Mucosa of gallbladder (tissue), 1 donor: ENCODE measurements at places on chromosomes 5 and 9. TPM values are rescaled to one million over a fixed set of nuclear protein-coding genes. Genes with fewer than 3 reads are reported as not detected.

Gene PCDHGA7
- 4.5 TPM for total RNA-seq

Gene CCNJL
- 1.3 TPM for total RNA-seq

Gene FSTL4
- 0.58 TPM for total RNA-seq

Gene EGFL7
- total RNA-seq: 62.2 TPM

Gene C5orf58
- total RNA-seq: 0.52 TPM
